Liver (tissue), 10 donors: ENCODE measurements at places on chromosomes 3 and 15. TPM values are rescaled to one million over a fixed set of nuclear protein-coding genes. Genes with fewer than 3 reads are reported as not detected.

DNA sequence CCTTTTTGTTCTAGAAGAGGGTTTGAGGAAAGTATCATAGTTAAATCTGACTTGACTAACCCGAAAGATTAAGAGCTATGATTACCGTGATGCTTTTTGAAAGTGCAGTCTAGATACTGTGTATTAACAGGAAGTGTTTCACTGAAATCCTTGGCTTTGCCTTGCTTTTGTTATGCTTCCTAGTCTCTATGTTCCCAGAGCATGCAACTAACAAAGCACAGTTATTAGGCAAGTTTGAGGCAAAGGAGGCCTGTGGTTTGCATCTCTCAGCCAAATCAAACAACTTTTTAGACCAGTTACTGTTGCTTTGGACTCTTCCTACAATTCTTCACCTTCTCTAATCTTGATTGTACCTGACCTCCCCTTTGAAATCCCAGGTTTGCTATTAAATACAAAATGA, 3.9 kb downstream of the LXN start:
- peaks cover 17% of the 10 kb centered on the region for H3K36me3 ChIP-seq
- H3K27ac ChIP-seq: no peak overlapping the region
- H3K27me3 ChIP-seq: no peaks in the 10 kb centered on the region
- no peak for DNase-seq
- no peaks in the 10 kb centered on the region for H3K4me1 ChIP-seq

GRCh38 chr15:63420333-63420747, 38.7 kb upstream of the CA12 start:
- H3K4me3 ChIP-seq: no peak overlapping the region
- H3K27ac ChIP-seq: no peak overlapping the region
- no peaks in the 10 kb centered on the region for H3K36me3 ChIP-seq
- no peaks in the 10 kb centered on the region for H3K4me1 ChIP-seq

DNA sequence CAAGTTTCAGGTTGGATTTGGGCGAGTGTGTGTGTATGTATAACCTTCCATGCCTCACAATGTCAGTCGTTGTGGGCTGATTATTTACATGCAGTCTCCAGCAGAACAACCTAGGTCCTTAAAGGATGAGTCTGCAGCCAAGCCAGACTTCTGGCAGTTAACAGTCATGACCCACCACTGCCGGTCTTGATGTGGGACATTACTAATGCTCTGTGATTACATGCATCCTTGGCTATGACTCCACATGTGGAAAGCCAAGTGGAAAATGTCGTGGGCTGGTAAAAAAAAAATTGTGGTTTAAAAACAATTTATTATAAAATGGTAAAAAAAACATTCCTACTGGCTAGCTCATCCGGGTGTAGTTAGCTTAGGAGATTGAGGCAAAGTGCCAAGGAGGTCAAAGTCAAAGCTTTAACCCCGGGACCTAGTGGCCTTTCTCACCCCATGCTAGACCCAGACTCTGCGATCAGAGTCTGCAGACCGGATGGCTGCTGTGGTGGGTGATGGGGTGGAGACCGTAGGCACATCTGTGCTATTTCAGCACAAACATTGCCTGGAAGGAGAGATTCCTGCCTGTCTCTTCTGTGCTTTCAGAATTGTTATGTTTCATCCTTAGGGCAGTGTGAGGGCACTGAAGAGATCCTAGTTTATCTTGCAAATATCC, 6.8 kb downstream of the RARRES1 start:
- H3K4me3 ChIP-seq: no peak overlapping the region
- no peak for DNase-seq
- H3K27me3 ChIP-seq: no peaks in the 10 kb centered on the region
- no peaks in the 10 kb centered on the region for H3K36me3 ChIP-seq
- peaks cover 26% of the 10 kb centered on the region for H3K4me1 ChIP-seq

GRCh38 chr3:187522890-187523289, 147.3 kb downstream of the SST start:
- no peaks in the 10 kb centered on the region for H3K36me3 ChIP-seq
- H3K27ac ChIP-seq: no peak overlapping the region

GRCh38 chr3:65128346-65128745, 440.5 kb upstream of the ADAMTS9 start:
- no peaks in the 10 kb centered on the region for H3K36me3 ChIP-seq
- H3K27ac ChIP-seq: no peak overlapping the region
- no peaks in the 10 kb centered on the region for H3K27me3 ChIP-seq
- no peaks in the 10 kb centered on the region for H3K4me1 ChIP-seq

GRCh38 chr3:135079095-135079494, 284.0 kb downstream of the EPHB1 start:
- H3K27ac ChIP-seq: no peak overlapping the region
- no peak overlapping the region for H3K4me3 ChIP-seq
- H3K36me3 ChIP-seq: no peaks in the 10 kb centered on the region
- DNase-seq: no peak
- H3K4me1 ChIP-seq: no peaks in the 10 kb centered on the region

DNA sequence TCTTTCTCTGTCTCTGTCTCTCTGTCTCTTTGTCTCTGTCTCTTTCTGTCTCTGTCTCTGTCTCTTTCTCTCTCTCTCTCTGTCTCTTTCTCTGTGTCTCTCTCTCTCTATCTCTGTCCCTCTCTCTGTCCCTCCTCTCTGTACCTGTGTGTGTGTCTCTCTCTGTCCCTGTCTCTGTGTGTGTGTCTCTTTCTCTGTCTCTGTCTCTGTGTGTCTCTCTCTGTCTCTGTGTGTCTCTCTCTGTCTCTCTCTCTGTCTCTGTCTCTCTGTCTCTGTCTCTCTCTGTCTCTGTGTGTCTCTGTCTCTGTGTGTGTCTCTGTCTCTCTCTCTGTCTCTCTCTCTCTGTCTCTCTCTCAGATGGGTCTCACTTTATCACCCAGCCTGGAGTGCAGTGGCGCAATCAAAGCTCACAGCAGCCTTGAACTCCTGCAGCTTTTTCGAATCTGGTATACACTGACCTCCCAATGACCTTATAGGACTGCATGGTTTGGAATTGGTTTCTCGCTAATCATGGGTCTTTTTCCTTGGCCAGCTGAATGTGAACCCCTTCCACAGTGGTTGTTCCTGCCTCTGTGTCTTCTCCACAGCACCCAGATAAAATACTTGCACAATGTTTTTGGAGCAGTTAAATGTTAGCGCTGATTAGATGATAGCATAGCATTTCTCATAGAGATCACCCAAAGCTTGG, 102.6 kb upstream of the KLHL25 start:
- H3K4me1 ChIP-seq: no peaks in the 10 kb centered on the region
- H3K27me3 ChIP-seq: no peaks in the 10 kb centered on the region
- no peaks in the 10 kb centered on the region for H3K36me3 ChIP-seq
- no peak overlapping the region for H3K4me3 ChIP-seq

DNA sequence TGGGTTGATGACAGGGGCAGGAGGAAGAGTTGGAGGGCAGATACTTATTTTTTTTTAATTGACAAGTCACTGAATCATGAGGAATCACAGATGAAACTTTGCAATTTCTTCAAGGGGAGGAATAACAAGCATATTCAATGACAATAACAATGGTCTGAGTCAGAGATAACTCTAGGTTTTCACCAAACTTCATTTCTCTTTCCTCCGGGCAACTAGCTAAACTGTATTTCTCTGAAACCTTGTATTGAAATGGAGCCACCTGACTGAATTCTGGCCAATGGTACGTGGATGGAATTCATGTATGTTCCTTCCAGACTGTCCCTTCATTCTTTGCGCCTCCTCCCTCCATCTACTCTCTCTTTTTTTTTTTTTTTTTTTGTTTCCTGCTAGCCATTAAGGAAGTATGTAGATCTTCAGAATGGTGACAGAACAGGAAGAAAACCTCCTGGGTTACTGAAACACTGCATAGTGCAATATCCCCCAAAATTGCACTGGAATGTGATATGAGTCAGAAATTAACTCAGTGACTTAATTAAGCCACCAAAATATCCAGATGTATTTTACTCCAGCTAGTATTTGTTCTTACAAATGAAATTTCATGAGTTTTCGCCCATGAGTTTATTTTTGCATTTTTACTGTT, 495.4 kb downstream of the OTOL1 start:
- H3K27me3 ChIP-seq: no peaks in the 10 kb centered on the region
- no peak overlapping the region for H3K4me3 ChIP-seq
- H3K36me3 ChIP-seq: no peaks in the 10 kb centered on the region
- DNase-seq: no peak
- no peak overlapping the region for H3K27ac ChIP-seq

- H3K36me3 ChIP-seq: no peaks in the 10 kb centered on the region
- no peaks in the 10 kb centered on the region for H3K27me3 ChIP-seq
- H3K4me1 ChIP-seq: no peaks in the 10 kb centered on the region
- H3K27ac ChIP-seq: no peak overlapping the region
- H3K4me3 ChIP-seq: peak overlapping the region; percentile 8
Observed at GRCh38 chr3:196506687-196507086, 3.1 kb upstream of the RNF168 start.

GRCh38 chr3:171284308-171285075, 175.7 kb downstream of the TNIK start:
- H3K36me3 ChIP-seq: no peaks in the 10 kb centered on the region
- H3K27ac ChIP-seq: no peak overlapping the region
- H3K4me3 ChIP-seq: no peak overlapping the region
- no peak for DNase-seq
- H3K4me1 ChIP-seq: peaks cover 13% of the 10 kb centered on the region

DNA sequence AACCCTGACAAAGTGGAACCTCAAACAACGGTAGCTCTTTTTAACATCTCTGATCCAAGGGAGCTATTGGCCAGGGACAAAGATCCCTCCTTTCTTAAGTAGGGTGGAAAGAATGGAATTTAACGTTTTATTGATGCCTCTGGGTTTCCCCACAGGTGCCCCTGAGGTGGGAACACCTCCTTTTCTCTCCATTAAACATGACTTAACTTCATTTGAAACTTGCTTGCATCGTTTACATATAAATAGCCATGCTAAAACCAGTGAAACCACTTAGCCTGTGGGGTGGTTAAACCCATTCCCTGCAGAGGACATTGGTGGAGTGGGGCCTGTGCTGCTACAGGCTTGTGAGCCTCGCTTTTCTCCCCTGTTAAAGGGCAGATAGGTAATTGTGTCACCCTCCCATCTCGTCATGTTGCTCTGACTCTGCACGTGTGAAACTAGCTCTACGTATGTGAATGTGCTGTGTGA, 9.7 kb downstream of the CGNL1 start:
- H3K27me3 ChIP-seq: no peaks in the 10 kb centered on the region
- no peak overlapping the region for H3K4me3 ChIP-seq
- DNase-seq: no peak
- H3K36me3 ChIP-seq: no peaks in the 10 kb centered on the region

GRCh38 chr3:14118400-14119381, 6.0 kb downstream of the CHCHD4 start:
- DNase-seq: peak; percentile 44
- H3K4me3 ChIP-seq: no peak overlapping the region
- H3K27ac ChIP-seq: peak overlapping the region; percentile 65
- no peaks in the 10 kb centered on the region for H3K27me3 ChIP-seq
- peaks cover 2% of the 10 kb centered on the region for H3K36me3 ChIP-seq

DNA sequence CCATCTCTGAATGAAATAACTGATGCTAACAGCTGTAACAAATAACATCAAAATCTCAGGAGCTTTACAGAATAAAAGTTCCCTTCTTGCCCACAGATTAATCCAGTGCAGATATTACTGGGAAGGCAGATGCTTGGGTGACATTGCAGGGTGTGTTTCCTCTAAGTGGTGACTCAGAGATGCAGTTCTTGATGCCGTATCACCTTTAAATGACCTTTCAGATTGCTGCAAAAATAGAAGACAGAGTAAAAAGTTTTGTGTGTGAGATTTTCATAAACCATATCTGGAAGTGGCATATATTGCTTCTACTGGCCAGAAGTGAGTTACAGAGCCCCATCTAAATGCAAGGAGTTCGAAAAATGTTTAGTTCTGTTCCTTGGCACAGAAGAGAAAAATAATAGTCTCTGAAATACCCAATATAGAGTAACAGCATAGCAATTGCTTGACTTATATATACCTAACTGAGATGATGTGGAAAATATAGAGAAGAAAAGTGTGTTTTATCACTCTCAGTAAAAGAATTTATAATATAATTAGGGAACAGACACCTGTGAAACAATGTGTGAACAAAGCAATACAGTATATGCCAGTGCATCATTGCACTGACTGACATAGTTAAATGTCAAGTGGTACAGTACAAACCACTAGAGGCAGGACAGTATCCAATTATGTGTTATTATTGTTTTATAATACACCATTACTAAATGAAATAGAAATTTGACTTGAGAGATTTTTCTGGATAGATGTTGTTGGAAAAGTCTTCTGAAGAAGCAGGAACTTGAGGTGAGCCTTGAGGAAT, 430.7 kb upstream of the CBLB start:
- no peaks in the 10 kb centered on the region for H3K36me3 ChIP-seq
- no peak for DNase-seq
- H3K27ac ChIP-seq: no peak overlapping the region
- H3K27me3 ChIP-seq: no peaks in the 10 kb centered on the region
- no peak overlapping the region for H3K4me3 ChIP-seq

DNA sequence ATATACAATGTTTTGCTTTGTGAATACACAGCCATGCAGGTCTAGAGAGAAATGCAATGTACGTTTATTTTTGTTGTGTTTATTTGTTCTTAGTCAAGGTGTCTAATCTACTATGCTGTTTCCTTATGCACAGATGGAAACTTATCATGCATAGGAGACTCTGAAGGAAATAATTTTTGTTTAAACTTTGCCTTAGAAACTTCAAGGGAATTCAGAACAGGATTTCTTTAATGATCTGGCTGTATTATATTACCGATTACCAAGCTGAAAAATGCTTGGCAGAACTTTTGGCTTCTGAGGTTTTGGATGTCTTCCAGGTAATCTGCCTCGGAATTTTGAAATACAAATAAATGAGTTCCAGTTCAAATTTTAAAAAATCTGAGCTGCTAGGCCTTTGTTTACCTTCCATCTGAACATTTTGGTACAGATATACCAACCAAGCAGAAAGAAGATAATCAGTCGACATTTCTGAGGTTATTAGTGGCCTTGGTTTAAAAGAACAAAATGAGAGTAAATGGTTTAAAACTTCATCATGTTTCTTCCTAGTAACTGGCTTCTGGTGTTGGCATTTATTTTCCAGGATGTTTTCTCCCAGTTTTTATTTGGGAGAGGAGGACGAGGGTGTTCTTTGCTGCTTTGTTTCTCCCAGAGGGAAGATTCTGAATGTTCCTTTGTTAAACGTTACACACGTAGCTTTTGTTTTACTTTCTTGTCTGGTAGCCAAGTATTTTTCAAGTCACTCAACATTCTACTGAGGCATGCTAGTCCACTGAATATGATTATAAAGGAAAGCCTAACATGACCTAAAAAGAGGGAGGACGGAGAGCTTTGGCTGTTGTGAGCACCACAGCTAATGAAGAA, 421.8 kb upstream of the TBL1XR1 start:
- H3K36me3 ChIP-seq: no peaks in the 10 kb centered on the region
- peak overlapping the region; percentile 17 for H3K27ac ChIP-seq
- H3K4me3 ChIP-seq: no peak overlapping the region

GRCh38 chr3:197082871-197083270, 53.3 kb upstream of the MELTF start:
- no peaks in the 10 kb centered on the region for H3K36me3 ChIP-seq
- H3K27ac ChIP-seq: no peak overlapping the region
- H3K27me3 ChIP-seq: no peaks in the 10 kb centered on the region
- H3K4me3 ChIP-seq: no peak overlapping the region

The TOPAZ1 gene
- total RNA-seq: not detected

The EHD4 gene
- total RNA-seq: 5.1 TPM
